ENCODE measurements at places on chromosomes 16 and 17.

DNA sequence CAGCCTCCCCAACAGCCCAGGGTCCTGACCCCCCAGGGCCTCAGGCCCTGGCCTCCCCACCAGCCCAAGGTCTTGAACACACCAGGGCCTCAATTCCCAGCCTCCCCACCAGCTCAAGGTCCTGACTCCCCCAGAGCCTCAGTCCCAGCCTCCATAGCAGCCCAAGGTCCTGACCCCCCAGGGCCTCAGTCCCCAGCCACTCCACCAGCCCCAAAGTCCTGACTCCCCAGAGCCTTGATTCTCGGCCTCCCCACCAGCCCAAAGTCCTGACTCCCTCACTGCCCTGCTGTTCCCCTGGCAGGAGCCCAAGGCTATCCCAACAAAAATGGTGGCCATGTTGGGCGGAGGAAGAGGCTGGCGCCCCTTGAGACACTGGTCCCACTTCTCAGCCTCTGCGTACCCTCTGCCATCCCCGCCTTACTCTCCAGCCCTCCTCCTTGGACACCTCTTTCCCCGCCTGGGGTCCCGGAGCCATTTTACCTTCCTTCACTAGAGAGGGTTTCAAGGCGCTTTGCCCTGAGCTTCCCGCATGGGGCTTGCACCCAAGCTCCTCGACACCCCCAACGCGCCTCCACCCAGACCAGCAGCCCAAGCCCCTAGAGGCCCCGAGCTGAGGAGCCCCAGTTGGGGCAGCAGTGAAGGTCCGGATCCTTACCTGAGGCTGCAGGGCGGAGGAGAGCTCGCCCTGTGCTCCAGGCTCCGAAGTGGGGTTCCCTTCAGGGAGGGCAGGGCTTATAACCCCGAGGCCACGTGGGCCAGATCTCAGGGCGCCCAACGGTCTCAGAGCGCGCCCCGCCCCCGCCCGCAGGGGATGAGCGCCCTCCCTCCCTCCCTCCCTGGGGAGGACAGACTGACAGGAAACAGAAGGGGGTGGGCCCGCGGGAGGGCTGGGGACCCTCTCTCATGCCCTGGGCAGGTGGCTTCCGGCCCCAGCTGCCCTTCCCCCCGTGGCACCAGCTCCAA, 3.5 kb upstream of the TSPOAP1 start:
- no peak for DNase-seq

DNA sequence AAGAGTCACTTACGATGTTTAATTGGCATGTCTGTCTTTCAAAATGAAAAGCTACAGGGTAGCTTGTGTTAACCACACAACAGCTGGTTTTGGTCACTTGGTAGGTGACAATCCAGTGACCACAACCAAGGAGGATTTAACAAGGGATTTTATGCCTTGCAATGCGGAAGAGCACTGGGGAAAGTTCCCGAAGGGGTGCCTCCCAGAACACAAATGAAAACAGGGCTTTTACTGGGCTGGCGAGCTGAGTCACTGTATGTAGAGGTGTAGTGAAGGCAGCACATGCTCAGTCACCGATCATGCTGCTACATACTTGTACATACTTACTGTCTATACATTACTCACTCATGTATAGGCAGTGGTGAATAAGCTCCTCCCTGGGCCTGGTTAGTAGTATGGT, 483.5 kb downstream of the CDH13 start:
- DNase-seq: peak; percentile 72

GRCh38 chr17:72517413-72518158, 396.8 kb downstream of the SOX9 start:
- no peak for DNase-seq

- no peak for DNase-seq
These were observed 7.9 kb upstream of the MFSD6L start for GRCh38 chr17:8806926-8807550.

GRCh38 chr16:89166696-89167424, 4.7 kb upstream of the CDH15 start:
- no peak for DNase-seq
